NCI-H1092 treated with DMSO at 0.1 percent for 48 hours (cell line): ENCODE measurements at places on chromosomes 2 and 18.

DNA sequence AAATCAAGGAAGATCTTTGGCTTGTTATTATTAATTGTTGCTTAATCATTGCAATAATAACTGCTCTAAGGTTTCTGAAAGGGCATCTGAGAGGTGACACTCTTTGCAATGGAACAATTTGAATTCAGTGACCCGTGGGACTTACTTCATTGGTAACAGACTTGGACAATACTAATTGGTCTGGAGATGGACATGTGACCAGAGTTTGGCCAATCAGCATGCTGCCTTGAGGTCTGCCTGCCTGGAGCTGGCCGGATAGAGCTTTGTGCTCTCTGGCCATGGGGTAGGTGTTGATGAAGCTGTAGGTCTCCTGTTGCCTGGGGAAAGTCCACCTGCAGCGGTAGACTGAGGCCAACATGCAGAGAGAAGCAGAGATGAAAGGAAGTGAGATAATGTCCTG lies 24.0 kb upstream of the VPS4B start:
- no peak for DNase-seq

- DNase-seq, result no peak
Measured at GRCh38 chr2:181262782-181263181, 194.4 kb upstream of the ITGA4 start.

GRCh38 chr2:61244694-61245093 lies 82.7 kb downstream of the C2orf74 start:
- no peak for DNase-seq

DNA sequence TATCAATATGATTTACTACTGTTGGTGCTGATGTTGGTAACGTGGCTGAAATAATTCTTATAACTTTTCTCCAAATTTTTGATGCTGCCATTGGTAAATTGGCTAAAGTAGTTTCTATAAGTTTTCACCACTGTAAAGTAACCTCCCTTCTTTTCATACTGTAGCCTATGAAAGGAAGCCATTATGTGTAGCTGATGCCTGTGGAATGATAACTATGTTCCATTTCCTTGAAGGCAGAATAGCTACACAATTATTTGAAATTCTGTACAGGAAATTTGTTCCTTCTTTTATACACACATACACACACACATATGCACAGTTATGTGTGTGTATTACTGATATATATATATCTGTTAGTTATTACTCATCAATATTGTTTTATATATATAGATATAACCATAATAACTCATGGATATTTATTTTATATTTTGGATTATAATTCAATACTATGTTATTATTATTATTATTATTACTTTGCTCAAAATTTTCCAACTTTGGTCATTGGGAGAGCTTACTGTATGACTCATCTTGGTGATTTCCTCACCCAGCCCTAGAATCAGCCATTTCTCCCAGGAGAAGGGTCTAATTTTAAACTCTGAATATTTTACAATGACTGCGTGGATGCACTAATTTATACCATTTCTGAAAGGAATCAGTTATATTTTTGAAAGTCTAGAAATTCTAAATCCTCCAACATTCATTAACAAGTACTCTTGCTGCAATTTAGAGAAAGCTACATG lies 1677.7 kb downstream of the SUCLG1 start:
- DNase-seq, result no peak
